ENCODE measurements at places on chromosomes 12 and 14.

DNA sequence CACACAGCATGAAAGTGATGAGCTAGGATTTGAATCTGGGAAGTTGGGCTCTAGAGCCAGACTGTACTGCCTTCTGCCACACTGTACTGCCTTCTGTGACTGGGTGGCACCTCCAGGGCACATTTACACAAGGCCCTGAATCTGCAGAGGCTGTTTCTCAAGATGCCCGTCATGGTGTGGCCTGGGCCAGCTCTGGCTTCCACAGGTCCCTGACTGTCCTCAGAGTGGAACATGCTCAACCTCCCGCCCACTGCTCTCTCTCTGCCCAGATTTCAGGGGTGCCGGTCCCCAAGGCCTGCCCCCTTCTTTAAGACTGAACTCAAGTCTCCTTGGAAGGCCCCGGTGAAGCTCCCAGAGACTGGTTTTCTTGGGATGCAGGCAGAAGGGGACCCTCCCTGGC is 50.2 kb downstream of the C14orf132 start:
- no peak for DNase-seq

DNA sequence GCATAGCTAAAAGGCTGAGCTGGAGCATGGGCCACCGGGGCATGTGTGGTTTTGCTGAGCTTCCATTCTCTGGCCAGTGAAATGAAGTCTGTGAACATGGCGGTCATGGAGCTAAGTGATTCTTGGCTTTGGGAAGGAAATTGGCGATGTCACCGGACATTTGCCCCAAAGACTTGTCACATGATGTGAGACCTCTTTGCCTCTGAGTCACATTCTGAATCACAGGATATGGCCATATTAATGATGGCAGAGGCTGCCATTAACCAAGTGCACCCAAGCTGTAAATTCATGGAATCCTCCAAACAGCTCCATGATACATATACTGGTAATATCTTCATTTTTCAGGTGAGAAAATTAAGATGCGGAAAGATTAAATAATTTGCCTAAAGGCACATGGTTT is 27.4 kb upstream of the BATF start:
- DNase-seq, result no peak

- no peak for DNase-seq
Observed at GRCh38 chr14:73368616-73369015, 89.7 kb downstream of the NUMB start.

DNA sequence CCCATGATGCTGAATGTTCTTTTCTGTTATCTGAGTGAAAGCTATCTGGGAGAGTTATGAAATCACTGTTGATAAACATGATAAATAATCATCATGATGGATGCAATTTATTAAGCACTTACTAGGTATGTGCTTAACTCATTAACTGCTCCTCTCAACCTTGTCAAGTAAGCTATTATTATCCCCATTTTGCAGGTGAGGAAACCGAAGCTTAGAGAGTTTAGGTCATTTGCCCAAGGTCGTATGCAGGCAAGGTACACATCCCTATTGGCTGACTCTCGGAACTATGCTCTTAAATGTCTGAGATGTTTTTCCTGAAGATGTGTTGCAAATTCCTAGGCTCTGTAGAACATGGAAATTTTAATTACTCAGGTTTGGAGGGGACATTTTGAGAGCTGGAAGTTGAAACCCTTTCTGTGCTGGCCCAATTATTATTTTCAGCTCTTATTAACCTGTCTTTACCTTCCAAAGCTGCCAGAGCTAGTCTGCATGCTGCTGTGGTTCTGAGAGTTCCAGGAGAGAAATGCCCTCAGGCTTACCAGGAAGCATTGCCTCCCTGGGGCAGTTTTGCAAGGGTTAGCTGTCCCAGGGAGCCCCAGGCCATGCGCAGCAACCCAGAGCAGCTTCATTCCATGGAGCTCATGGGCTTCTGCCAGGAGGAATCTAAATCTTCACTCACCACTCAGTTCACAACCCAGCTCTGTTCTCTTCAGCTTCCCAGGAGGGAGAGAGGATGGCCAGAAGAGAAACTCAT is 55.6 kb upstream of the OAS1 start:
- no peak for DNase-seq

DNA sequence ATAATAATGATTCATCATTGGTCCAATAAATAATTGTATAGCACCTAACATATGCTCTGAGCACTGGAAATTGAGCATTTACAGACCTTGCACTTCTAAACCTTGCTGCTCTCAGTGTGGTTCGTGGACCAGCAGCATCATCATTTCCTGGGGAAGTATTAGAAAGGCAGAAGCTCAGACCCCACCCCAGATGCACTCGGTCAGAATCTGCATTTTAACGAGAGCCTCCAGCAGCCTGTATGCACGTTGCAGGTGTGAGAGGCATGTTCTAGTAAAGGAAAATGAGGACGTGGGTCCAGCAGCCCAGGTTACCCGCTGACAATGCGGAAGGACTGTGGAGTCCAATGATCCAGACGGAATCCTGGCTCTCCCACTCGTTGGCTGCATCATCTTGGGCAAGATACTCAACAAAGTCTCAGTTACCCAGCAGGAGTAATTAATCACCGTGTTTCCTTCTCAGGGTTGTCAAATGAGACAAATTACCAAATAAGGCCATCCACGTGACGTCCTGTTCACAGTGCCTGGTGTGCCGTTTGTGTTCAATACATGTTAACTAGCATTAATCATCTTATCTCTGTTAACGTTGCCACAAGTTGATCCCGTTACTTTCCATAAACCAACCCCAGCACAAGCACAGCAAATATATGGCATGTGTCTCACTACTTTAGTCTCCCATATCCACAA is 49.2 kb upstream of the CCND2 start:
- no peak for DNase-seq

- DNase-seq, result no peak
Observed at GRCh38 chr12:104685366-104685765, 228.6 kb downstream of the CHST11 start.

DNA sequence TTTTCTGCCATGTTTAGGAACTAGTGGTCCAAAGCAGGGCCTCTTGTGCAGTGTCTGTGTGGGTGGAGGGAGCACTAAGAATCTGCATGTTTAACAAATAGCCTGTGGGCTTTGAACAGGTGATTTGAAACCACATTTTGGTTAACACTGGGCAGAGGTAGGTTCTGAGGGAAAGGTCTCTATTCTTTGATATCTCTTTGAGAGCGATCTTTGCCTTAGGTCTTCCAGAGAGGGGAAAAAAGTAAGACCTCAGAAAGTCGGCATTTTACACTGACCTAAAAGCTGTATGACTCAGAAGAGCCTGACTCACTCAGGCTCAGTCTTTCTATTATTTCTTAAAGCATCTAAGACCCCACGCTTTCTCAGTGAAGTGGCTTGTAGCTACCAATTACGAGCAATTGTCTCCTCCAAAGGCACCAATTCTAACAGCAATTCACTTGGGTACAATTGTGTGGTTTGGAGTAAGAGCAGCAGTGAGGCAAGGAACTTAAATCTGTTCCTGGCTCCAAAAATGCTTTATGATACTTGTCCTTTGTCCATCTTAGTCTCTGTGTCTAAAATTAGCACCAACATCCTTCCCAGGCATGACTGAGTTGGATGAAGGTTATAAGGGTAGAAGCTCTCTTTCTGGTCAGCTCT is 8.8 kb downstream of the EIF2B2 start:
- no peak for DNase-seq

- DNase-seq, result no peak
Observed at GRCh38 chr12:54958048-54958658, 26.4 kb downstream of the TESPA1 start.

DNA sequence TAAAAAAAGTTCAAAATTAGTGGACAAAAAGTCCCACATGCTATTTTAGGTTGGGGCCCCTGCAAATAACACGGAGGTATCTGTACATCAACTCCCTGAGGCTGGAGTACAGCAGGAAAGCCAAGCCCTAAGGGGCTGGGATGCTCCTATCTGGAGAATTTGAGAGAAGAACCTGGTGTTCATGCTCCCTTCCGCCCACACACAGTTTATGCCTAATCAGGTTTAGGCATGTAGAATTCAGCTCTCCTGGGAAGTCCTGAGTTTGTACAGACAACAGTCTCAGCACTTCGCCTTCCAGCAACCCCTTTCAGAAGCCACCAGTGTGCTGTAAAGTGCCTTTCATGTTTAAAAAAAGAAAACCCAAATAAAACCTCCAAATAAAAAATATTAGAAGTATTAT is 237.3 kb upstream of the GRIP1 start:
- DNase-seq, result no peak

GRCh38 chr12:26971963-26972362 is 33.7 kb downstream of the FGFR1OP2 start:
- DNase-seq, result no peak
